ENCODE measurements at places on chromosomes 11 and 22. TPM values are rescaled to one million over a fixed set of nuclear protein-coding genes. Genes with fewer than 3 reads are reported as not detected.
A peak's percentile ranks its signal among the peaks of the same experiment; 100 is the strongest.

GRCh38 chr22:45549762-45550378 lies 47.2 kb downstream of the FBLN1 start:
- no peaks in the 10 kb centered on the region for H3K4me1 ChIP-seq
- H3K27ac ChIP-seq, result no peak overlapping the region
- H3K27me3 ChIP-seq, result no peaks in the 10 kb centered on the region
- DNase-seq, result no peak
- no peak overlapping the region for H3K4me3 ChIP-seq
- no peaks in the 10 kb centered on the region for H3K36me3 ChIP-seq

GRCh38 chr11:6927030-6927617 lies 898 bp downstream of the ZNF215 start:
- peaks cover 13% of the 10 kb centered on the region for H3K27me3 ChIP-seq
- no peaks in the 10 kb centered on the region for H3K36me3 ChIP-seq
- H3K27ac ChIP-seq, result peak overlapping the region; percentile 69
- H3K4me1 ChIP-seq, result no peaks in the 10 kb centered on the region

DNA sequence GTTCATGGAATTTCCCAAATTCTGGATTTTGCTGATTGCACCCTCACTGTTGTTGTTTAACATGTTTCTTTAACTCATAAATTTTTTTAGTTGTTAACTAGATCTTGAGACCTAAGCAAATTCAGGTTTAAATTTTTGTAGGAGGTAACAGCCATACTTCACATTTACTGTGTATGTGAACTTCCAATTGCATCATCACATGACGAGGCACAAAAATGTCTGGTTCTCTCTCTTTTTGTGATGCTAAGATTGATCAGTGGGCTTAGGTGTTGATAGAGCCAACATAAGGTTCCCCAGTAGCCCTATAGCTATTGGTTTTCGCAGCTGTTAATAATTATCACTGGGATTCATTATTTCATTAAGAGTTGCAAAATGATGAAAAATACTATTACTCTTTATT lies 277.5 kb downstream of the TMEM135 start:
- DNase-seq, result no peak
- H3K4me3 ChIP-seq, result no peak overlapping the region
- H3K27me3 ChIP-seq, result no peaks in the 10 kb centered on the region
- H3K4me1 ChIP-seq, result no peaks in the 10 kb centered on the region

- no peak overlapping the region for H3K27ac ChIP-seq
- no peaks in the 10 kb centered on the region for H3K36me3 ChIP-seq
- H3K4me1 ChIP-seq, result no peaks in the 10 kb centered on the region
- H3K27me3 ChIP-seq, result no peaks in the 10 kb centered on the region
- DNase-seq, result no peak
These were observed 338.7 kb downstream of the BRD1 start for GRCh38 chr22:49488943-49489342.

GRCh38 chr11:65008016-65008415 lies 5.9 kb upstream of the ARL2 start:
- H3K4me3 ChIP-seq, result no peak overlapping the region
- H3K36me3 ChIP-seq, result no peaks in the 10 kb centered on the region
- no peak overlapping the region for H3K27ac ChIP-seq

DNA sequence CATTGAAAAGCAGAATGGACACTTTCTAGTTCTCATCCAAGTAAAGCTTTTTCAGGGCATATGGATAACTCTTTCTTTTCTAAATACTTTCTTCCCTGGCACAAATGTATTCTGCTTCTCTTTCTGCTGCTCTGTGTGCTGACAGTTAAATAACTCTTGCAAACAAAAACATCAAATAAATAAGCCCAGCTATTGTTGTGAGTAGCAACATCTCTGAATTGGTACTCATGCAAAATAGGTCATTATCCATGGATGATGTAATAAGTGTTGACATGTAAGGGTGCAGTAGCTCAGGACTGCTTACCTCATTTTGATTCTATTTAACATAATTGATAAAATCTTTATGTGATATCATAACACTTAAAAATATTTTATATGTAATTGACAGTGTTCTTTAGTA lies 164.3 kb downstream of the MSANTD4 start:
- no peaks in the 10 kb centered on the region for H3K4me1 ChIP-seq
- no peak for DNase-seq
- H3K4me3 ChIP-seq, result no peak overlapping the region
- no peaks in the 10 kb centered on the region for H3K27me3 ChIP-seq

The NRXN2 gene
- total RNA-seq, result 0.75 TPM

The F2 gene
- total RNA-seq, result not detected

The MOV10L1 gene
- not detected for total RNA-seq

DNA sequence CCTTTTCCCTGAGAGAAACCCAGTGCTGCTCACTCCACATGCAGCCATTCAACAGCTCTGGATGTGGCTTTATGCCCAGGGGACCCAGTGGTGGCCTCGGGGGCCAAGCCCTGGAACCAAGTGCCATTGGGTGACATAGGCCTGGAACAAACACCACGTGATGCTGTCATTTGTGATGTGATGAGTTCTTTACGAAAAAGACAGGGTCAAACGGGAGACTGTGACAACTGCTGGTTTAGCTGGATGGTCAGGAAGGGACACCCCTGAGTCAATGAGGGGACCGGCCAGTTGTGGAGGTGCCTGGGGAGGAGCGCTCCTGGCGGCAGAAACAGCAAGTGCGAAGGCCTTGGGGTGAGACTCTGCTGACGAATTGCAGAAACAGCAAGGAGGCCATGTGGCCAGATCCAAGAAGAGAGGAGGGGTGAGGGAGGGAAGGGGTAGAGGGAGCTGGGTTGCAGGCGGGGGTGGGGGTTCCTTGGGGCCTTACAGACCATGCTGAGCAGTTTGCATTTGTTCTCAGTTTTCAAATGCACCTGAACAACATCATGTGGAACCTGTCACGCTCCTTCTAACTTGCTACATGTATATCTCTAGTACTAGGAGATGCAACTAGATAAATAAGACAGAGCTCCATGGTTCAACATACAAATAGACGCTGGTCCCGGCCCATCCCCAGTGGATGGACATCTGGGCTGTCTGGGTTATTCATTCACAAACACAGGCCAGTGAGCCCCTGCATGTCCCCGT lies 56.1 kb downstream of the IGLL5 start:
- H3K36me3 ChIP-seq, result no peaks in the 10 kb centered on the region
- H3K27me3 ChIP-seq, result no peaks in the 10 kb centered on the region
- H3K27ac ChIP-seq, result no peak overlapping the region
- no peak for DNase-seq
- no peak overlapping the region for H3K4me3 ChIP-seq

The MYOD1 gene
- not detected for total RNA-seq

The OR2D2 gene
- total RNA-seq, result not detected

The MMP13 gene
- total RNA-seq, result not detected

- no peaks in the 10 kb centered on the region for H3K4me1 ChIP-seq
- no peak overlapping the region for H3K27ac ChIP-seq
- H3K4me3 ChIP-seq, result no peak overlapping the region
- no peaks in the 10 kb centered on the region for H3K36me3 ChIP-seq
These were observed 18.6 kb downstream of the SPTBN2 start for GRCh38 chr11:66710384-66710930.

The RAG1 gene
- 0.44 TPM for total RNA-seq

DNA sequence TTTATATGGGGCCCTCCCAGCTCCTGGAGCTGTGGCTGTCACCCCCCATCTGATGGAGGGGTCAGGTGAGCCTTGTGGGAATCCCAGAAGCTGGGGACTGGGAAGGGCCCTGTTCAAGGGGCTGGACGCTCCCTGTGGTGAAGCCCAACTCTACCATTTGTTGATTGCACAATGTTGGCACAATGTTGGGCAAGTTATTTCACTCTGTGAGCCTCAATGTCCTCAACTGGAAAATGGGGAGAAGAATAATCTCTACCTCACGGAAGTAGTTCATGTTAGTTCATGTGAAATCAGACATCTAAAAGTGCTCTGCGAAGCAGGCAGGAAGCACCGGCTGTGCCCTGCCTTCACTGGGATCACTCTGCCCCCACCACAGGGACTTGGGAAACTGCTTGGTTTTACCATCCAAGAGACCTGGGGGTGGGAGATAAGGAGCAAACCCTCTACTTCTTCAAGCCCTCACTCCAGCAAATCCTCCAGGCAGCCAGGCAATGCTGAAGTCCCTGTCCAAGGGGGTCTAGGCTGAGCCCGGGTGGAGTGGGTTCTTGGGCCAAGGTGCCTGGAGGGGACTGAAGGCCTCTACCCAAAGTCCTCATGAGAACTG lies 715 bp upstream of the PRR5 start:
- peak overlapping the region; percentile 54 for H3K27ac ChIP-seq
- H3K4me3 ChIP-seq, result peak overlapping the region; percentile 63
- DNase-seq, result no peak
- no peaks in the 10 kb centered on the region for H3K27me3 ChIP-seq
- H3K36me3 ChIP-seq, result no peaks in the 10 kb centered on the region

GRCh38 chr22:34296461-34296860 lies 376.2 kb upstream of the LARGE1 start:
- no peaks in the 10 kb centered on the region for H3K36me3 ChIP-seq
- H3K4me1 ChIP-seq, result no peaks in the 10 kb centered on the region
- H3K27ac ChIP-seq, result no peak overlapping the region

DNA sequence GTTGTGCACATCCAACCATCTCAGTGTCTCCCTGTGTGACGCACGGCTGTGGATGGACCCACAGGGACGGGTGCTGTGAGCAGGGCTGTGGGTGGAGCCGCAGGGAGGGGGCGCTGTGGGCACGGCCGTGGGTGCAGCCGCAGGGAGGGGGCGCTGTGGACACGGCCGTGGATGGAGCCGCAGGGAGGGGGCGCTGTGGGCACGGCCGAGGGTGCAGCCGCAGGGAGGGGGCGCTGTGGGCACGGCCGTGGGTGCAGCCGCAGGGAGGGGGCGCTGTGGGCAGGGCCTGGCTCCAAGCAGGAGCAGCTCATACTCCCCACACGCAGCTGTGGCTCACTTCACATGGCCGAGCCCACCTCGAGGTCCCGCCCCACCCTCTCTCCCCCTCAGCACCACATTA lies 6.0 kb upstream of the MAPK11 start:
- H3K27me3 ChIP-seq, result no peaks in the 10 kb centered on the region
- H3K27ac ChIP-seq, result no peak overlapping the region
- H3K4me1 ChIP-seq, result peaks cover 5% of the 10 kb centered on the region
- no peak overlapping the region for H3K4me3 ChIP-seq
- H3K36me3 ChIP-seq, result no peaks in the 10 kb centered on the region

- H3K27ac ChIP-seq, result no peak overlapping the region
- H3K4me3 ChIP-seq, result no peak overlapping the region
- no peak for DNase-seq
- H3K27me3 ChIP-seq, result no peaks in the 10 kb centered on the region
- H3K36me3 ChIP-seq, result no peaks in the 10 kb centered on the region
These were observed 54.3 kb upstream of the MUC15 start for GRCh38 chr11:26626346-26626745.

DNA sequence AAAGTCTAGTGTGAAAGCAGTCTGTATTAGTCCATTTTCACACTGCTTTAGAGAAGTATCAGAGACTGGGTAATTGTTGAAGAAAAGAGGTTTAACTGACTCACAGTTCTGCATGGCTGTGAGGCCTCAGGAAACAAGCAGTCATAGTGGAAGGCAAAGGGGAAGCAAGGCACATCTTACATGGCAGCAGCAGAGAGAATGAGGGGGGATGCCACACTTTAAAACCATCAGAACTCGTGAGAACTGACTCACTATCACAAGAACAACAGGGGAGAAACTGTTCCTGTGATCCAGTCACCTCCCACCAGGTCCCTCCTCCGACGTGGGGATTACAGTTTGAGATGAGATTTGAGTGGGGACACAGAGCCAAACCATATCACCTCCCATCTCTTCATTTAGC lies 13.8 kb upstream of the TUBA8 start:
- no peak overlapping the region for H3K27ac ChIP-seq
- H3K4me1 ChIP-seq, result no peaks in the 10 kb centered on the region
- no peak for DNase-seq
- H3K36me3 ChIP-seq, result no peaks in the 10 kb centered on the region

- H3K4me3 ChIP-seq, result no peak overlapping the region
- peaks cover 7% of the 10 kb centered on the region for H3K4me1 ChIP-seq
- no peak overlapping the region for H3K27ac ChIP-seq
- DNase-seq, result no peak
- H3K36me3 ChIP-seq, result no peaks in the 10 kb centered on the region
- H3K27me3 ChIP-seq, result no peaks in the 10 kb centered on the region
These were observed 23.6 kb downstream of the MYEOV start for GRCh38 chr11:69317401-69318092.

- peaks cover 9% of the 10 kb centered on the region for H3K4me1 ChIP-seq
- H3K27ac ChIP-seq, result no peak within 1 kb of the TSS
- H3K4me3 ChIP-seq, result no peak within 1 kb of the TSS
- no peaks in the 10 kb centered on the region for H3K27me3 ChIP-seq
- no peaks in the 10 kb centered on the region for H3K36me3 ChIP-seq
These were observed at the start of gene HORMAD2 for GRCh38 chr22:30079952-30080533. HORMAD2 (plus strand) TSS chr22:30080464; CDS start chr22:30093953, 13,489 bp downstream.

The OR4X1 gene
- not detected for total RNA-seq

The GDPD4 gene
- not detected for total RNA-seq

GRCh38 chr11:12278766-12279671 lies 98.4 kb upstream of the PARVA start:
- no peak overlapping the region for H3K4me3 ChIP-seq
- H3K4me1 ChIP-seq, result peaks cover 5% of the 10 kb centered on the region
- no peaks in the 10 kb centered on the region for H3K27me3 ChIP-seq
- no peaks in the 10 kb centered on the region for H3K36me3 ChIP-seq
- no peak for DNase-seq

The PANX2 gene
- total RNA-seq, result 1.8 TPM
